Stimulated activated CD8-positive, alpha-beta memory T cell treated with anti-CD3 and anti-CD28 coated beads, Interleukin-7, amount 100 ng/mL, for 24 hours (primary cell): ENCODE measurements at places on chromosomes 12 and 14.

- no peak for DNase-seq
Observed at GRCh38 chr14:64654901-64655300, 49.3 kb upstream of the PLEKHG3 start.

- no peak for DNase-seq
Observed at GRCh38 chr12:84270470-84271140, 642.0 kb downstream of the SLC6A15 start.

DNA sequence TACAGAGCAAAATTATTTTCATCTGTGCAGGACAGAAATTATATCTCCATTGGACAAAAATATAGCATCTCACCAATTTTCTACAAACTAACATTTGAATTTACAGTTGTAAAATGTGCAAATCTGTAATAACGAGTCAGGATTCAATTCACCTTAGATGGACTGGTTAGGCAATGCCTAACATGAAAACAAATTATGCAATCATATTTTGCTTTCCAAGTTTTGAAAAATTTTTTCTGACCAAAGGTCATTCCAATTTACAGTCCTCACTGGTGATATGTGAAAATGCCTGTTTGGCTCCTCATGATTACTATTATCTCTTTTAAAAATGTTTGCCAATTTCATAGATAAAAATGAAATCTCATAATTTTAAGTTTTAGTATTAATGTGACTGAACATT, 6.5 kb upstream of the CPM start:
- DNase-seq: no peak

DNA sequence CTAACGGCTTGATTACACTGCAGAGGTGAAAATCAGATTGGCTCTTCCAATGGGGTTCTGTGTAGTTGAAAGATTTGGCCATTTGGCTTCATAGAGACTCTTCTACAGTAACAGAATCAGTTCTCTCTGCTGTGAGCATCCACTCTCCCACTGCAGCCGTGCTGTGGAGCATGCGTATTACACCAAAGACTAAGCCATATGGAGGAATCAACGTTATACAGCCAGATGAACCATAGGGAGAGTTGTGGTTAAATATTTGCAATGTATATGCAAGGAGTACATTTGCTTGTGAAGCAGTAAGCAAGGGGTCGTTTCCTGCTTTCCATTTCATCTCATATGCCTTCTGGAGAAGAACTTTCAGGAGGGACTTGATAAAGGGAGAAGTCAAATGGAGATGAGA, 331.1 kb upstream of the FKBP4 start:
- no peak for DNase-seq

GRCh38 chr14:54882521-54882920, 20.1 kb downstream of the GCH1 start:
- DNase-seq: no peak

DNA sequence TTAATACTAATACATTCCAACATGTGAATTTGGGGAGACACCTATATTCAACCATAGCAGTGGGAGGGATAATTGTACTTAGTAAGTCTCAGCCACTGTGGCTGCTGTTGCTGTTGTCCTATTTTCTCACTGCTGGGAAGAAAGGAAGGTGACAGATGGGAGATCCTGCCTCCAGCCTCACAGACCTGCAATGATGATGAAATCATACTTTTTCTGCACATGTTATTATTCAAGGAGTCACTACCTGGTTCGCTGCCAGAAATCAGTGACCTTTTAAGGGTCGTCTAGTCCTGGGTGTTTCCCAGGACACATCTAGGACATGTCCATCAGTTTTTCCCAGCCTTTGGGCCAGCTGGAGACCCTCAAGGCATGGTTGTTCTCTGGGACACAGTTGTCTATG, 106.2 kb upstream of the RPH3A start:
- DNase-seq: no peak

DNA sequence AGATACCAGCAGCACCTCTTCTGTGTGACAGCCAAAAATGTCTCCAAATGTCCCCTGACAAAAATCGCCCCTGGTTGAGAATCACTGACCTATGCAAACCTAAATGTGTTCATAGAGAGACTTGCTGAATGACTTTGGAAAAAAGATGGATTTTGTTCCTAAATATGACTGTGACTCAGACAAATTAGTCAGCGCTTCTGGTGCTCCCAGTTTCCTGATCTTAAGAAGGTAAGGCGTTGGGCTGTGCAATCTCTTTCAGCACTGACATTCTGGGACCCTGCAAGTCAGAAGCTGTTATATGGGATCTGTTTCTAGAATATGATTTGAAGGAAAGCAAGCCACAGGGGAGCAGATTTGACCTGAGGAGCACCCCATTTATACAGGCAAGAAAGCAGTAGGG, 90.6 kb upstream of the PWP1 start:
- no peak for DNase-seq

DNA sequence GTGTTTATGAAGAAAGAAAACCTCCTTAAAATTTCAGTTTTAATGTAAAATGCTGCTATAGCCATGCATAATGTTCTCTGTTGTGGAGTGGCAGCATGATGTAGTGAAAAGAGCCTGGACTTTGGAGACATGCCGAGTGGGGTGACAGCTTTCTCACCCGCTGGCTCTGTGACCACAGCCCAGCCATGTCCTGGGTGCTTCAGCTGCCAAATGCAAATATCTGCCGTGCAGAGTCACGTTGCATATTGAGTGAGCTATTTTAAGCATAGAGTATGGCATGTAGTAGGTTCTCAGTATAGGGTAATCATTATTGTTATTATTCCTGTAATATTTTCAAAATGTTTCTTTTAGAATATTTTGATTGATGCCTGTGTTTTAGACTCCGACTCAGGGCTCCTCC, 15.5 kb upstream of the TCTN2 start:
- DNase-seq: no peak

DNA sequence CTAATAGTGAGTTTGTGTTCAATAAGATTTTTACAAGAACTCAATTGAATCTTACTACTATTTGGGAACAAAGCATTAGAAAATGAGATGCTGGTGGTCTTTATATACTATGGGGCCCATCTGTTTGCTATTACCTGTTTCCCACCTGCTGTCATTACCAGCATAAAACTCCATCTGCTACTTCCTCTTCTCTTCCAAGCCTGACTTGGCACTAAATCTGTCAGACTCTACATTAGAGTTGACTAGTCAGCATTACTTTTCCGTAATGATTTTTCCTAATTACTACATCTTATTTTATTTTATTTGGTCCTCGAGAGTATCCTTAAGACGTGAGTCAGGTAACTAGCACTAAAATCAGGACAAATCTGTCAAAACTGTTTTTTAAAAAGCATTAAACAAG, 68.1 kb upstream of the KRR1 start:
- no peak for DNase-seq

- DNase-seq: no peak
Observed at GRCh38 chr14:47555333-47555732, 120.1 kb downstream of the MDGA2 start.

GRCh38 chr12:106459534-106459933, 102.0 kb downstream of the POLR3B start:
- no peak for DNase-seq

DNA sequence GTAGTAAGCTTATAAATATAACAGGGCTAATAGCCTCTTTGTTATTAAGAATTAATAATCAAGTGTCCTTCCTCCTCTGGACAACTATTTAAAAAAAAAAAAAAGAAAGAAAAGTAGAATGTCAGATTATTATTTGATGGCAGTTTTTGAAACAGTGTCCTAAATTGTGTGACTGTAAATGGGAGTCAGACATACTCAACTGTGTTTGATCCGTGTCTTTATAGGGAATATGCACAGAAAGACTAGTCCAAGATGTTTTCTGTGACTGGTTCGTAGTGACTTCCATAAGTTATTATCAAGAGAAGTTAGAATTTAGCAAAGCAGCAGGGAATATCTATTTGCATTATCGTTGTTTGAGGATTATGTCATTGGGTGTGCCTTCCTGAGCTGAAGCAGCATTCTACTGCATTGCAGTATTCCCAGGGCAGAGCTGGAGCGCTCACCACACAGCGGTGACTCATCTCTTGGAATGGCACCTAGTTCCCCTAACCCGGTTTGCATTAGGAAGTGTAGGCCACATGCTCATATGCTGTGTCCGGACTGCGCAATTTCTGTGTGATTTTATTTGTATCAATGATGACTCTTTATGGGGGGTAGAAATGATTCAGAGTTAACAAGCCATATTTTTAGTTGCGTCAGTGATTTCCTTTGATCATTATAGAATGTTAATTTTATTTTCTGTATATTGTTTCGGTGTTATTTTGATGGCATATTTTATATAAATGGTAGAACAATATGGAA, 7.9 kb downstream of the DYNC1H1 start:
- no peak for DNase-seq
